ENCODE measurements at places on chromosomes 1 and 21.

DNA sequence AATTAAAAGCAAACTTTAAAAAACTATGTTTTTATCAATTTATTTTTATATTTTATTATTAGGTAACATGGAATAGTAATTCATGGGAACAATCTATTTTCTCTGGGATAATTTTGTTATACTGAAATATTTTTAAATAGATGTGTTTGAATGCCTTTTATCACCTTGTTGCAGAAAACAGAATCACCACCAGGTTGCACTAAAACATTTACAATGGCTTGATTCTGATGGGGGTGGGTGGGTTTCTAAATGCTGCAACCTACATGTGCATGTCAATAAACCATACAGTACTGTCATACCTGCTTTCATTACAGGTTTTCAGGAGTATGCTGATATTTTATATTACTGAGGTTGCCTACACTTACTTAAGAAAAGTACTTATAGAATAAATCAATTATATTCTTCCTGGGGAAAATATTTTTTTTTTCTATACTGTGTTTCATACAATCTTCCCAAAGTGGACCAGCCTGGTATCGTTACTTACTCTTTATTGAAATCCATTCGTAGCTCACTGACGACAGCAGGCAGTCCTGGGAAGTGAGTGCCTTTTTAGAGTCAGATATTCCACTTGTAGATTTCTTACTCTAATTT lies 132.8 kb downstream of the PTPRC start:
- DNase-seq, result peak; percentile 60

DNA sequence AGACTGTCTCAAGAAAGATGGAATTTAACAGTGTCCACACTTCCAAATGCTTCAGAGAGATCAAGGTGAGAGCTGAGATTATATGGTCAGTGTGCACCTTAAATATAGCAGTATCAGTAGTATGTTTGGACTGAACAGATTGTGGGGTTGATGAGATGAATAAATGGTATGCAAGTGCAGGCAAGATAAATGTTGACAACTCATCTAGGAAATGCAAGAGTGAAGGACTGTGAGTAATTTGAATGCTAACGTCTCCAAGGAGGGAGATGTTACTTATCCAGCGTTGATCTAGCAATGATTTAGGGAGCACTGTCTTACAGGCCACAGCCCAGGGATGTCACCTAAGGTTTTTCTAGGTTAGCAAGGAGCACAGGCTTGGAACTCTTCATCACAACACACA lies 170.7 kb upstream of the GALNT2 start:
- DNase-seq, result no peak

GRCh38 chr21:45093035-45093532 lies 18.7 kb downstream of the ADARB1 start:
- no peak for DNase-seq

DNA sequence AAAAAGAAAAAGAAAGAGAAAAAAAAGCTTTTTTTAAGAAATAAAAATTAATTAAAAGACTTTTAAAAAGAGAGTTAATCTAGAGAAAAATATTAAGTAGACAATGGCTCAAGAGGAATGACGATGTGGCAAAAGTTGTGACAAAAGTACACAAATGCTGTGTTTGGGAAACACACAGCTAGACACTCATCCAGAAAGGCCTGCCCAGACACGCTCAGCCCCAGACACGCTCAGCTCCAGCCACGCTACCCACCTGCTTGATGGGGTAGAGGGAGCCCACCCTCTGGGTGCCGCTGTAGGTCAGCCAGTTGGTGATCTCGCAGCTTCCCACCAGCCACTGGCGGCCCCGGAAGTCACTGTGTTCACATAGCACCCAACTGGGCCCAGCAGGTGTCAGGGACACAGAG lies 10.2 kb downstream of the CD52 start:
- no peak for DNase-seq

- DNase-seq, result no peak
Observed at GRCh38 chr1:157956732-157957131, 36.7 kb upstream of the KIRREL1 start.

GRCh38 chr21:41952568-41953248 lies 1.1 kb downstream of the C2CD2 start:
- peak; percentile 29 for DNase-seq

DNA sequence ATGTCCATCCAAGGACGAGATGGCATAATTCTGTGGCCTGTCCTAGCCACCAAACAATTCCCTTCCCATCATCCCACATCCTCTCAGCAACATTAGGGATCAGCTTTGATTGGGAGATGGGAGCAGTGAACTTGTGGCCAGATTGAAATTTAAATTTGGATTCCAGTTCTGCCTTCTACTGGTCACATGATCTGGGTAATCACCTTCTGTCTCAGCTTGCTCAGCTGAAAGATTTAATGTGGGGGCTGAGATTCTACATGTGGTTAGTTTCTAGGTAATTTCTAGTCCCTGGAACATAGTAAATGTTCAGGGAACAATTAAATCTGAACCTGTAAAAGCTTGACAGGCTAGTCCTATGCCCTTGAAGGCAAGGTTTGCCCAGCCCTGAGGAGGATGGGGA lies 3.2 kb downstream of the MYOCOS start:
- no peak for DNase-seq

GRCh38 chr1:234961456-234962339 lies 166.9 kb downstream of the TOMM20 start:
- DNase-seq, result peak; percentile 99

All from fibroblast of mammary gland (primary cell).